ENCODE measurements at places on chromosomes 16 and 17.

DNA sequence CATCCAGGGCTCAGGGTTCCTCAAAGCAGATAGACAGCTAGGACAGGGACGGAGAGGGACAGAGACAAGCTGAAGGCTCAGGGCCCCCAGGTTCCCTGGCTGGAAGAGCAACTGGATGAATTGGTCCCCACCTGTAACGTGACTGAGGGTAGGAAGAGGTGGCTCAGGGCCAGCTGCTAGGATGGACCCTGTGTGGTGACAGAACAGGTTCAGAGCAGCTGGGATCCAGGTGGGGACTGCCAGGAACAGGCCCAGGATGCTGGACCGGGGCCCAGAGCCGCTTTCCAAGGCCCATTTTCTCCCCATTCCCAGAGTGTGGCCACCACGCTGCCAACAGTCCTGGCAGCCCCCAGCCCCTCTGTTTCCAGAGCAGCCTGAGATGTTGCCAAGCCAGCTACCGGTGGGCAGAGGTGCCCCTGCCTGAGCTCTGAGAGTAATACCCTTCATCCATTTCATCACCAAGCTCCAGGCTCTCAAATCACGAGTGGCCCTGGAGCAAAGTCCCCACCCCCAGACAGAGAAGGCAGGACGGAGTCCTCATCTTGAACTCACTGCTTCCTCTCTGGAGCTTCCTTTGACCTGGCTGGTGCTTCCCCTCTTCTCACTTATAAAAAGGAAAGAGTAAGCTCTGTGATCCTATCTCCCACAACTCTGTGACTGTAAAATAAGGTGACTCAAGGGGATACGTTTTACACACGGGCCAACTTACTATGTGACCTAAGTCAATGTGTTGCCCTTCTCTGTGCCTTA lies 79.6 kb downstream of the TMEM132E start:
- no peak for DNase-seq

GRCh38 chr17:73211745-73212144 lies 18.9 kb downstream of the COG1 start:
- no peak for DNase-seq

DNA sequence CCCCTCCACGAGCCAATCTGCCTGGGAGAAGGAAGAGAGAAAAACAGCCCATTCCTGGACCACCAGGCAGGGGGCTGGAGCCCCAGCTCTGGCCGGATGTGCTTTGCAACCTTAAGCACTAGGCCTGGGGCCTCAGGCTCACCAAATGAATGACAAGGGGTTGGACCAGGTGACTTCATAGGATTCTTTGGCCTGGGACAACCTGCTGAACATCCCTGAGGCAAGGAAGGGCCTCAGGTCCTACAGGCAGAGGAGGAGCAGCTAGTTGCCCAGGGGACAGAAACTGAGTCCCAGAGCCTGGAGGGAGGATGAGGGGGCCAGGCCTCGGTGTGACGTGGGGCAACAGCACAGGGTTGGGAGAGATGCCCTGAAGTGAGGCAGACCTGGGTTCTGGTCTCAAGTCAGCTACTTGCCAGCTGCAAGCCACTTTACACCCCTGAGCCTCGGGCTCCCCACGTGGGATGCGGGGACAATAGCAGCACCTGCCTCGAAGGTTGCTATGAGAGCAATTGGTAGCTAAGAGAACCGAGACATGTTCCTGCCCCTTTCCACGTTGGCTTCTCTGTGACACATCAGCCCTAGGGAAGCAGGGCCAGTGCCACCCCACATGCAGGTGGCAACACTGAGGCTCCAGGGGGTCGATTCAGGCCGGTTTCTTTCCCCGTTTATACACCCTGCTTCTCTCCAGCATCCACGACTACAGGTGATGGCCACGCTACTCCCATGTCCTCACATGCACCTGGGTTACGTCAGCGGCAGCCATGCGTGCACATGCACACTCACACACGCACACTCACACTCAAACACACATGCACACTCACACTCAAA lies 42.6 kb downstream of the CFAP20 start:
- no peak for DNase-seq

DNA sequence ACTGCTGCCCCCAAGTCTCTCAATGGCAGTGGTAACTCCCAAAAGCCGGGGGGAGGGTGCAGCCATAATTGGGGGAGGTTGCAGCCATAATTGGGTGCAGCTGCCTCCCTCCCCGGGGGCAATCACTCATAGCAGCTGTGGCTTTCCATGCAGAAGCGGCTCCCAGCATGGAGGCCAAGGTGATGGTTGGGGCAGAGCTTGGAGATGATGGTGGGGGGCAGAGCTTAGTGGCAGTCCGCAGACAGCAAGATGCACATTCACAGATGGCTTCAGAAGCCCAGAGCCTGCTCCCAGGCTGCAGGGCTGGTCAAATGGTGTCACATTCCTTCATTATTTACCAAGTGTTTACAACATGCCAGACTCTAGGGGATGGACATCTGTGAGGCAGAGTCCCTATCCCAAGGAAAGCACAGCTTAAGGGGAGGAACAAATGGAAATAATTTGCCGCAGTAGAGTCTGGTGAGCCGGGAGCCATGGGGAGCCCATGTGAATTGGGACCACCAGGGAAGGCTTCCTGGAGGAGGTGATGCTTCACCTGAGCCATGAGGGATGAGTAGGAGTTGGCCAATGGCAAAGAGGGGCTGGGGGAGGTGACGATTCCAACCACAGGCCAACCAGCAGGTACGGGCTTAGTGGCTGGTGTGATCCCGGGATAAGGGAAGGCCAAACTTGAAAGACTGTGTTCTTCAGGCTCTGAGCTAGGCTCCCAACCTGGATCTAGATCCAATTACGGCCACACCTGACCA lies 8.1 kb downstream of the DOC2B start:
- no peak for DNase-seq

GRCh38 chr17:39769974-39770587 lies 32.3 kb downstream of the GRB7 start:
- DNase-seq = peak; percentile 32

DNA sequence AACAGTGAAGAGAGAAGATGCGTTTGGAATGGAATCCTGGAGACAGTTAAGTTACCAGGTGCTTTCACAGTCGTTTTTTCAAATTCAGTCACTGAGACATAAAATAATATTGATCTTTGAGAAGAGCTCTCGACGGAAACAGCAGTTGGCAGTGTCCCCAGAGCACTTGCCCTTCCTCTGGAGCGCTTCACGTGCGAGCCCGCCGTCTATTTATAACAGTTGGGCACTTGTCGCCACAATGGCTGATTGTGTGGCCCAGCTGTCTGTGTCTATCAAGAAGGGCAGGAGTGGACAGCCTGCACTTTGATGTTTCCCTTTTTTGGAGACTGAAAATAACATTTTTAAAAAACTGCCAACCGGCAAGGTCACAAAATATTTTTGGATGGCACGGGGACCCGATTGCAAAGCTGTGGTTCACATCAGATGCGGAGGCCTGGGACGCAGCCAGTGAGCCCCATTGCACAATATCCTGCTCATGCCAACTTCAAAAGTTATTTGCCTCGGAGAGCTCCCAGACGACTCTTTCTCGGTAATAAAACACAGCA lies 62.9 kb downstream of the ADCY9 start:
- DNase-seq = no peak

DNA sequence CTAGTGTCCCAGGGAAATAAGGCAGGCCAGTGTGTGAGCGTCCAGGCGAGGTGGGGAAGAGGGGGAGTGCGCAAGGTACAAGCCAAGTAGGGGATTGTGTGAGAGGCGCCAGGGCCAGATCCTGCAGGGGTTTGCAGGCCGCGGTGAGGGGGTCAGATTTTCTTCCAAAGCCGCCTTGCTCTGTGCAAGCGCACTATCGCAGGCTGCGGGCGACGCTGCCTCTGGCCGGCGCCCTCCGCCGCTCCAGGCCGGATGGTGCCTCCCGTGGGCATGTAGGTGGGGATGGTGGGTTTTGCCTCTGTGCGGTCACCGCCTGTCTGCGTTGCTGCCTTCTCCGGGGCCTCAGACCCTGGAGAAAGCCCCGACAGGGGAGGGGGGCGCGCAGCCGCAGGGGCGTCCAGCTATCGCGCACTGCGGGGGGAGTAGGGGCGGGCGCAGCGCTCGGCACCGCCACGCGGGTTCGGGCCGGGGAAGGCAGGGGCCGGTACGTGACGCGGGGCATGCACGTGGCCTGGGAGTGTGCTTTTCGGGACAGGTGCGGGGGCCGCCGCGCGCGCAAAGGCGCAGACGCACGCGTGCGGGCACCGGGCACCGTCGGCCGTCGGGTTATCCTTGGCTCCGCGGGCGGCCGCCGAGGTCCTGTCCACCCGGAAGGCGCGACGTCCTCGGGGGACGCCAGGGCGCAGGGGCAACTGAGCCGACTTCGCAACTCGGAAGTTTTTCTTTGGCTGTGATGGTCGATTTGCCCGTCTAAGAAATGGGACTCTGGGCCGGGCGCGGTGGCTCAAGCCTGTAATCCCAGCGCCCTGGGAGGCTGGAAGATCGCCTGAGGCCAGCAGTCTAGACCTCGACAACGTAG lies 1.1 kb upstream of the HAPSTR1 start:
- no peak for DNase-seq

DNA sequence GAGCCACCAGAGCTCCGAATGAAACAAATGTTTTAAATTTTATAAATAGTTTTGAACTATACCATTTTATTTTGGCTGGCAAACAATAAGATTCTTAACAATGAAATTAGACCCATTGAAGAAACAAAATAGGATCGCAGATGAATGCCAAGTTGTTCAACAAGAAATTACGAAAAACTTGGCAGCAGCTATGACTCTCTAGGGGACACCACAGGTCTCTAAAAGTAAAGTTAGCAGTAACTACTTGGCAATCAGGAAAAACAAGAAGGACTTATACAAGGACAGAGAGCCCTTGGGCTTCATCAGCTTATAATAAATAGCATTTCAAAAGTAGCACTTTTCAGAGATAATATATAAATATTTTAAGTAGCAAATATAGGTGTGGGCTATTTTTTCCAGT lies 603.8 kb upstream of the PSMD7 start:
- no peak for DNase-seq

- no peak for DNase-seq
These were observed 81.7 kb downstream of the RTN4RL1 start for GRCh38 chr17:1943436-1943831.

DNA sequence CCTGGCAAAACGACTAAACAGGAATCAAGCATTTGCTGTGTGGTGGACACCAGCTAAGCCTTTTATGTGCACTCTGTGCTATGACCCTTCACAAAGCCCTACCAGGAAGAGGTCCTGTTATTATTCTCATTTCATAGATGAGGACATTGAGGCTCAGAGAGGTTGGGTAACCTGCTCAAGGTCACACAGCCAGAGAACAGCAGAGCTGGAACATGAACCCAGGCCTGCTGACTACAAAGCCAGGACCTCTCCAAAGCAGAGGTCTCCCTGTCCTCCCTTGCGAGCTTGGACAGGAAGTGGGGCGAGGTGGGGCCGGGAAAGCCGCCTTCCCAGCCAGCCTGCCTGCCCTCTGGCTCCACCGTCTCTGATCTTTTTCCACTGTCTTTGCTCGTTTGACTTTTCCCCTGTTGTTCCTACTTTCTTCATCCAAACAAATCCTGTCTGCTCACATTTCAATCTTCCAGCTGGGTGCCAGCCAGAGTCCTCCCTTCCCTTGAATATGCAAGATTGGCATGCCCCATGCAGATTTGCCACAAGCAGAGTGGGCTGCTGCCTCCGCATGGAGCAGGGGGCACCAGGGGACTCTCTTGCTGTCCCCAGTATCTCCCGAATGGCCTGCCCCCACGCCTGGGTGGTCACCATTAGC lies 23.7 kb upstream of the RPTOR start:
- DNase-seq = no peak

DNA sequence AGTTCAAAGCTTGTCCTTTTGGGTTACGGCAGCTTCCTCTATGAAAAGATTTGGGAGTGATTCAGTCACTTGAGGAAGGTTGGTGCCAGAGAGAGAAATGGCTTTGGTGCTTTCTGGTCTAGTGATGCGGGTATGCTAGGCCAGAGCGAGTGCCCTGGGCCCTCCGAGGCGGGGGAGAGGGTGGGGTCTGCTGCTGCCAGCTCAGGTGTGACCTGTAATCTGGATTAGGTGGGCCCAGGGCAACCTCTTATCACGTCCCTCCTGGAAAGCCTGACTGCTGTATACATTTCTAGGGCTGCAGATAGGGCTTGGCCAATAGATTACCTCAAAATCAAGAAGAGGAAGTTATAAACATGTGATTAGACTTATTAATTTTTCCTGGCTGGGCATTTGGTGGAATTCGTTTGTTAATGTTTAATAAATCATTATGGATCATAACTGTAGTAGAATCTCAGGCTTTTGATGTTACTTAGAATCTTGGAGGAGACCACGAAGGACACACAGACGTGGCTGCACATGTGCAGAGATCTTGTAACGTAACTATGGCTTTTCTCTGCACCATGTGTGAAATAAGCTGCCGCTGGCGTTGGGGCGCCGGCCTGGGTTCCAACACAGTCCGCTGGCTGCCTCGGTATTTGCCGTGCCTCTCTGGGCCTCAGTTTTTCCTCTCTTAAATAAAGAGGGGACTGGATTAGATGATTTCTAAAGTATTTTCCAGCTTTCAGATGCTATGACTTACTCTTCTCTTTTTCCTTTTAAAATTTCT lies 1.2 kb downstream of the IRF8 start:
- no peak for DNase-seq

- DNase-seq = no peak
These were observed 385.1 kb downstream of the WWOX start for GRCh38 chr16:78484509-78485058.

- DNase-seq = no peak
These were observed 10.5 kb upstream of the PPP1R27 start for GRCh38 chr17:81845361-81845760.

GRCh38 chr16:30615358-30616091 lies 5.3 kb upstream of the ZNF689 start:
- peak; percentile 10 for DNase-seq

DNA sequence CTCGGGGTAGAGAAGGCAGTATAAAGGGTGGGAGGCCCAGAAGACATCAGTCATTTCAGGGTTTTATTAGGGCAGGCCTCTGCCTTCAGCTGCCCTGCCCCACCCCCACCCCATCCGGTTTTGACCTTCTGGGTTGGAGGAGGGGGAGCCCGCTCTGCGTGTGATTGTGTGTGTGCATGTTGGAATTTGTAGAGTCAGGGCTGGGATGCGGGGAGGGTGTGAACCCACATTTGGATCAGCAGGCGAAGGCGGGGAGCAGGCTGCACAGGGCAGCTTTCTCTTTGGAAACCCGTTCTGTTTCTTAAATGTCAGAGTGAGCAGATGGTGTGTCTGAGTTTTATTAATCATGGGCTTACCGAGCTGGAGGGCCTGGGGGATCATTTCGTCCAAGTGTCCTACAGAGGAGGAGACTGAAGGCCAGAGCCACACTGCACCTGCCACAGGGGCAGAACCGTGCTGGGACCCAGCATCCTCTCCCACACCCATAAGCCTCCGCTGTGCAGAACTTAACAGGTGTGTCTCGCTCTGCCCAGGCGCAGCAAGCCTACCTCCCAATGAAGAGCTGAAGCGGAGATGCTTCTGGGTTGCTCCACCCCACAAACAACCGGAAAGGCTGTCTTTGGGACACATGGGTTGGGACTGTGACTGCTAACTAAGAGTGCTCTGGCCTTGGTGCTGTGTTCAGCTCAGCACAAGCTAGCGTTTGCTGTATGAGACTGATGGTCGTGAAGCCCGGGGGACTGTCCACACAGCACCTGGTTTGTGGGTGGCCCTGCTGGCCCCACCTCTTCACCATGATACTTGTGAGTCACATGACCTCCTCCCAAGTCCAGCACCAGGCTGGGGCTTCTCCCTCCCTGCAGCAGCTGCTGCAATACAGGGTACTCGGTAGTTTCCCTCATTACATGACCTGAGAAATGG lies 70.9 kb upstream of the GSE1 start:
- peak; percentile 54 for DNase-seq

- peak; percentile 91 for DNase-seq
These were observed 95.0 kb upstream of the PSMD7 start for GRCh38 chr16:74201576-74201975.

Measured in fibroblast of skin of right quadriceps (primary cell).